ENCODE measurements at places on chromosomes 1 and 21.

GRCh38 chr1:23566304-23566703 is 7.0 kb upstream of the ID3 start:
- DNase-seq, result no peak

DNA sequence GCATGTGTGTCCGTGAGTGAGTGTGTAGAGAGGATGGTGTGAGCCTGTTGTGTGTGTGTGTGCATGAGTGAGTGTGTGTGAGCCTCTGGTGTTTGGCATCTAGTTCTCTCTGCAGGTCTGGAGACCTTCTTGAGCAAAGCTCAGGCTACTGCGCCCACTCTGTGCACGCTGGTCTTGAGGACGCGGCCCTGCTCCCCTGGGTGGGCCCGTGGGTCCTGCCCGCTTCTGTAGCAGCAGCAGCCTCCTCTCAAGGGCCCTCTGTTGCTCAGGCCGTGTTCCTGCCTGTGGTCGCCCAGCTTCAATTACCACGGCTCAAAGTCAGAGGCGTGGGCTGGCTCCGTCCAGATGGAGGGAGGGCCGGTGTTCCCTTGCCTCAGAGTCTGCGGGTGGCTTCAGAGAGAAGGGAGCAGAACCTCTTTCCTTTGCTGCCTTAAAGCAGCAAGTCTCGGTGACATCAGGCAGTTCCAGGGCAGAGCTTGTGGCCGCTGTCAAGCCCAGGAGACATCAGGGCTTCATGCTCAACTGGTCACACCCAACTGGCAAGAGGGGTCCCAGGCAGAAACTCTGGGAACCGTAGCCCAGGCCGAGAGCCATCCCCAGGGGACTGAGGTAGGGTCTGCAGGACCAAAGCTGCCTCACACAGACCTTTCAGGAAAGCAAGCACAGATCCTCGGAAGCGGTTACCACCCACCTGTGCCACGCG is 270.6 kb upstream of the VAMP3 start:
- DNase-seq, result no peak

DNA sequence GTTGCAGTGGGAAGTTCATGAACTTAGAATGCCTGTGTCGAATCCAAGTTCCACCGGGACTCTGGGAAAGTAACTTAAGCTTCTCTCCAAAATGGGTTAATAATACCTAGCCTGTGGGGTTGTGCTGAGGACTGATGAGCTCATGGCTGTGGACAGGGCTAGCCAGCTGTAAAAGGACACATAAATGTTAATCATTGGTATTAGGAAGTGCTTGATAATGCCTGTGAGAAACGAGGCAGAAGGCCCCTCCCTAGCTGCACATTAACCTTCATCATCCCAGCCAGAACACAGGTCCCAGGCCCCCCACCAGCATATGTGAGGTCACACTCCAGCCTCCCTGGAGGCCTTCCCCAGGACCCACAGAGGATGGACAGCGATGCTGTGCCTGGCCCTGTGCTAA is 789 bp upstream of the GJB4 start:
- no peak for DNase-seq

- peak; percentile 82 for DNase-seq
Measured at GRCh38 chr1:29569971-29570634, 333.8 kb downstream of the PTPRU start.

GRCh38 chr1:209400351-209401220 is 182.9 kb upstream of the CAMK1G start:
- DNase-seq, result no peak

DNA sequence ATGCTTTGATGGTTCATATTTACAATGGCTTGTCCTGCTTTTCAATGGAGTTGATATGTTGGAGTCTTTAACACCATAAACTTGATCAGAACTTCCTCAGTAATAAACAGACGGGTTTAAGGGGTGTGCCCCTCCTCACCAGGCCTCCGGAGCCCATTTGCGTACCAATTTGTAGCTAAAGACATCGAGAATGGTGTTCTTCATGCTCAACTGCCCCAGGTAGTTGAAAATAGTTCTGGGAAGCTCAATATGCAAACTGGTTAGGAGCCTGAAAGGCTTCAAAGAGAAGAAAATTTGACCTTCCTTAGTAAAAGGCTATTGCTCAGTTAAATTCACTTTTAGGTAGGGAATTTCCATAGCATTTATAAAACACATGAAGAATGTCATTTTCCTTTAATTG is 68.1 kb upstream of the RRP15 start:
- DNase-seq, result no peak

DNA sequence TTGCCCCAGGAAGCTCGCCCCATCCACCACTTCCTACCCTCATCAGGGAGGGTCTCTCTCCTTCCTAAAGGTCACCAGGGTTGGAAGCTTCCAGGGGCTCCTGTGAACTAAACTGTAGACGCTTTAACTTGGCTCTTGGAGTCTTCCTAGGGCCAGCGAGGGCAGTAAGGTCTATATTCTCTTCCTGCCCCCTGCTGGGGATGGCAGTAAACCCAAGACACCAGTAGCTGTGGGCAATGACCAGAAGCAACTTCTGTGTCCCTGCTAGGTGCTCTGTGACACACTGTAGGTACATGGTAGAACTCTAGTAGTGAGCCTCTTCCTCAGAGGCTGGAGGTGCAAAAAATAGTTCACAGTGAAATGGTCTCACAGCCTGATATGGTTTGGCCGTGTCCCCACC is 30.0 kb downstream of the KCND3 start:
- no peak for DNase-seq

DNA sequence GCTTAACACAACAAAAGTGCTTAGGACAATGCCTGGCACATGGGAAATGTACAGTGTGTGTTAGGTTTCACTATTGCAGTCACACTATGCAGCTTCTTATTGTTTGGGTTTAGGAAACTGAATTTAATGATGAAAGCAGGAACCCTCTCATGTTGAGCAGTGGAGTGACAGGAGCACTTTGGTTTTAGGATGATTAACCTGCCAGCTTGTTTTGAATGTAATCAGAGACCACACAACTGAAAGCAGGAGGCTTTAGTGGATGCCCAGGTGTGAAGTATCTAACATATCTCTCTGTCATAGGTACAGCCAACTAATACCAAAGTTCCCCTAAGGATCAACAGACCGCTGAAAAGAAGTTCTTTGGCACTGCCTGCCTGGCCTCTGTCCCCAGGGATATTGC is 406.9 kb upstream of the USP24 start:
- DNase-seq, result no peak

GRCh38 chr1:45908611-45909140 is 105.3 kb downstream of the MAST2 start:
- DNase-seq, result no peak
